RCC 7860 (cell line): ENCODE measurements at places on chromosomes 2 and 18.

GRCh38 chr2:128702616-128703015, 383.9 kb upstream of the HS6ST1 start:
- DNase-seq: no peak

GRCh38 chr2:102420290-102420689, 2.7 kb upstream of the IL18RAP start:
- DNase-seq: no peak

- no peak for DNase-seq
These were observed 40.7 kb downstream of the KLHL14 start for GRCh38 chr18:32732165-32732564.

- peak; percentile 27 for DNase-seq
These were observed 59.0 kb upstream of the LDLRAD4 start for GRCh38 chr18:13159579-13159978.

GRCh38 chr18:46289463-46289862, 185.3 kb downstream of the HAUS1 start:
- DNase-seq: no peak

DNA sequence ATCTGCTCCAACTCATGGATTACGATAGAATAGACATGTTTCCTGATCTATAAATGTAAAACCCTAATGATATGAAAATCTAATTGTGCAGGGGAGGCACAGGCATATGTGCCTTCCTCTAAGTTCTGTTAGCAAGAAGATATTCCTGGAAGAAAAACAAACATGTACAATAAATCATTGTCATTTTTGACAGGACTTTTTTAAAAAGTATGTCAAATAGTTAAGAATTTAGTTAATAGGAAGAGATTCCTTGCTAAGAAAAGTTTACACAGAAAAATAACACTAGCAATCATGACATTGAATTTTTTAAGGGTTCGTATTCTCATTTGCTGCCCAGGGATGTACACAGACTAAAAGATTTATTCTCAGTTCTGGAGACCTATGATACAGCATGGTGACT, 15.3 kb upstream of the CREB1 start:
- no peak for DNase-seq

GRCh38 chr2:17850151-17850550, 28.3 kb upstream of the KCNS3 start:
- DNase-seq: no peak

- DNase-seq: no peak
These were observed 77.8 kb upstream of the B3GNT2 start for GRCh38 chr2:62118160-62118559.

- DNase-seq: no peak
These were observed 336 bp downstream of the THNSL2 start for GRCh38 chr2:88170472-88170892.

DNA sequence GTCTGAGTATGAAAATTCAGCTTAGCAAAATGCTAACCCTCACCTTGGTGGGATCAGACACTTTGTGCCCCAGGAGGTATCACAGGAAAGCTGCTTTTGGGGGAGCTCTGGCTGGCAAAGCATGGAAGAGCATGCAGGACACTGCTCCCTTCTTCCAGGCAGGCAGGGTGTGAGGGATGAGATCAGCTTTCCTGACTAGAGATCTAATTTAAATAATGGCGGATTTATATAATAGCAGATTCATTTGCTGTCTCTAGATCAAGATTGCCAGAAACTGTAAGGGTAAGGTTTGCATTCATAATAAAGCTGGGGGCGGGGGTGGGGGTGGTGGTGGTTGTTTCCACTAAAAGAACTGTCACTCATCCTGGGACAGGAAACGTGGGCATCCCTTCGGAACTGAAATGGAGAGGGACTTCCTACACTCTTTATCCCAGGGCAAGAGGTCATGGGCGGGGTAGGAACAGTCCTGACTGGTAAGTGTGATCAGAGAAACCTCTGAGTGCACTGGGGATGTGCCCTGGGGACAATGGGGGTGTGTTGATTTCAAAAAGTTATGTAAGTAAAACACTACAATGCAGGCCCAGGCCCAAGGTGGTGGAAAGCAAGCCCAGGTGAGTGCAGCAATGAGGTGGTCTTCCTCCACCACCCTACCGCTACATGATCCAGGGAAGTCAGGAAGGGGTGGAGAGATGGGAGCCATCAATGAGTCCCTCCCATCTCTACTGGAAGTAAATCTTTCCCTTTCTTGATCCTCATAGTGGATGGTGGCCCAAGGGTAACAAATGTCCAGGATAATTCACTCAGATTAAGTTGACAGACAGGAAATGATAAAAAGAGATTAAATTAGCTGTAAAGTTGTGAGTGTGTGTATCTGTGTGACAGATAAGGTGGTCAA, 171.4 kb upstream of the SERPINE2 start:
- no peak for DNase-seq

DNA sequence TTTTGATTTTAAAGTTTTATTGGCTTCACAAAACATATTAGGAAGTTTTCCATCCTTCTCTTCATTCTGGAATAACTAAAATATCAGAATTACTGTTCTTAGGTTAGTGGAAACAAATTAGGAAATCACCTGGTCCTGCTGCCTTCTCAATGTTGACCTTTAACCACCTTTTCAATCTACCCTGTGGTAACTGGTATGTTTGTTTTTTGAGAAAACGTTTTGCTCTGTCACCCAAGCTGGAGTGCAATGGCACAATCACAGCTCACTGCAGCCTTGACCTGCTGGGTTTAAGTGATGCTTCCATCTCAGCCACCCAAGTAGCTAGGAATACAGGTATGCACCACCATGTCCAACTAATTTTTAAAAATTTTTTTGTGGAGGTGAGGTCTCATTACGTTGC, 28.4 kb downstream of the ACYP2 start:
- DNase-seq: no peak

DNA sequence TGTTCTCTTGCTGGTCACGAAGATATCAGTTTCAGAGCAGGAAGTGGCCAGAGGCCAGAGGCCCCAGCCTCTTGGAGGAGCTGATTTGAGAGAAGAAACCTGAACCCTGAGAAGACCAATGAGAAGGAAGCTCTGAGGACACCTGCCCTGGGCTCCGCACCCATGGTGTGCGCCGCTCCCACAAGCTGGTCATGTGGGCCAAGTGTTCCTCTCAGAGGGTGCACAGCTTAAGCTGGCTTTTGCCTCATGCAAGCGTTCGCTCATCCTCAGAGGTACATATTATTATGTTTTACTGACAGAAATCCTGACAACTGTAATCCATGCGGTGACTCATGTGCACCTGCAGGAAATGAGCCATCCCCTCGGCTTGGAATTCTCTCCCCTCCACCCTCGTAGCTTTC, 316.1 kb upstream of the MYT1L start:
- DNase-seq: peak; percentile 34

- DNase-seq: no peak
These were observed 55.4 kb downstream of the MALT1 start for GRCh38 chr18:58726671-58727070.

GRCh38 chr2:237310515-237311114, 103.3 kb downstream of the COL6A3 start:
- no peak for DNase-seq

- DNase-seq: no peak
These were observed 36.6 kb upstream of the CRACDL start for GRCh38 chr2:98972582-98973167.

DNA sequence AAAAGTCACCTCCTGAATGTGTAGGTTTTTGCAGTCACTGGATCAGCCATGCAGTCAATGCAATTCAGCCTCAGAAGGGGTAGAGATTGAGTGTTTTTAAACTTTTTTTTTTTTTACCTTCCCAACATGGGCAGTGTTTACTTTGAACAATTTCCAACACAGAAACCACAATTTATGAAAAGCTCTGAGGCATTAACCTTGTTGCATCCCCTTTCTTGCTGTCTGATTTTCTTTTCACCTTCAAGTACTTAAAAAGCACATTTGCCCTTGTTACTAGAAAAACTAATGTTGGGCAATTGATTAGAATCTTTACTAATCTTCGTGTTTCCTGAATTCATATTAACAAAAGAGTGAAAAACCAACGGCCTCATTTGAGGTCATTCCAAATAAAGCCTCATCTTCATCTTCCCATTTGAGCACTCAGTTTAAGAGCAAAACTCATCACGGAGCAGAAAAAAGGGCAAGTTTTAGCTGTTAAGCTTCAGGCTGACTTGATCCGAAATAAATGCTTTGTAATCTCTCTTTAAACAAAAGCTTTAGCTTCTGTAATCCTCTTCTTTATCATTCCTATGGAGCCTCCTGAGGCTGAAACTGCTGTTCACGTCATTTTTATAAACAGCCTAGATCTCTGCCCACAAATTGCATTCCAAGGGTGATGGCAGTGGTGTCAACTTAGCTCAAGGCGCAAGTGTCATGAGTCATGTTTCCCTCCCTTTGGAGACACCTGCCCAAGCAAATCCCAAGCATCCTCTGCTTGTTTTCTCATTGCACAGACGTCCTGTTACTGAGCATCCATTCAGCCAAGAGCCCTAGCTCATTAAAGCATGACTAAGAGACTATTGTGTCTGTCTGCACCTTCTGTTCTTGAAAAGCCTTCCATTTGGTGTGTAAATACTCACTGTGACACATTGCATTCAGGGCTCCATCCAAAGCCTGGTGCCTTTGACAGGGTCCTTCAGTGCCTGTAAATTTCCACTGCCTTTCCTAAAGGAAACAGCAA, 107.7 kb downstream of the HNMT start:
- peak; percentile 76 for DNase-seq

- no peak for DNase-seq
These were observed 1146.9 kb upstream of the NRXN1 start for GRCh38 chr2:52178845-52179244.

DNA sequence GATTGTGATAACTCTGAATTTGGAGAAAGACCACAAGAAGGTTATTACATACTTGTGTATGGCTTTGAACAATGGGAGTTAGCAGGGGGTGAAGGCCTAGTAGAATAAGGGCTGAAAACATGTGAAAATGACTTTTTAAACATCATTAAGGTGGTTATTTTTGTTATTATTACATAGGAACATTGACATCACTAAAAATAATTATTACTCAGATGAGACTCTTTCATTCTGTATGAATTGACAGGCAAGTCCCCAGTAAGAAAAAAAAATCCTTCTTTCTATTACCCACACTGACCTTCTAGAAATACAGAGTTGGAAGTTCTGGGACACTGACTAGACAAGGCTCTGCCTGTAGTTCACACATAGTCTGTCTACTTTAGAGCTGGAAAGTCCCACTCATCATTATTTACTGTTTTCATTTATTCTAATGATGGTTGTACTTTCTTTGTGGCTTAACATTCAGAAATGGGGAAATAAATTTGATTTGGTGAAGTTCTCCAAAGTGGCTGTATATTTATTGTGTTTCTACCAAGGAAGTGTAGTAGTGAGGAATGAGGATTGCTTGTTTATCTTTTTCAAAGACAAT, 219.6 kb upstream of the EPAS1 start:
- no peak for DNase-seq

DNA sequence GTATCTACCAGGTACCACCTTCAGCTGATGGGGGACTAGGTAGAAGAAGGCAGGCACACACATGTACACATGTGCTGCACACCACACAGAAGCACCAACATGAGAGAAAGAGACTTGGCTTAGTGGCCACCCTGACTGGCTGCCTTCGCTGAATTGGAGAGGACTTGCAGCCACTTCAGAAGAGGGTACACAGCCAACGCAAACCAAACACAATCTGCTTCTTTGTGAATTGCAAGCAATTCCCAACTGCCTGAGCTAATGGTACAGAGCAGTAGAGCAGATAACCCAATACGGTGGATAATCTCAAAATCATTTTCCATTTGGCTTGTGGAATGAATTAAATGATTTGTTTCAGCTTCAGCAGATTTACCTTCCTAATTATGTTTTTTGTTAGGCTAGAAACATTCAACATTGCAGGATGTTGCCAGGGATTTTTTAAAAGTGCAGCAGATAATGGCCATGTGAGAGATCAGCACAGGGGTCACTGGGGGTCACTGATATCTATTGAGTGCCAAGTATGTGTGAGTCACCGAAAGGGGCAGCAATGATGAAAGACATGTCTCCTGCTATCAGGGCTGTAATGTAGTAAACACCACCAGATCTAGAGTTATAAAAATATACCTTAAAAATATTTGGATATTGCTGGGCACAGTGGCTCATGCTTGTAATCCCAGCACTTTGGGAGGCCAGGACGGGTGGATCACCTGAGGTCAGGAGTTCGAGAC, 652.6 kb downstream of the BCL11A start:
- no peak for DNase-seq

GRCh38 chr2:120262150-120262549, 9.5 kb downstream of the RALB start:
- no peak for DNase-seq

DNA sequence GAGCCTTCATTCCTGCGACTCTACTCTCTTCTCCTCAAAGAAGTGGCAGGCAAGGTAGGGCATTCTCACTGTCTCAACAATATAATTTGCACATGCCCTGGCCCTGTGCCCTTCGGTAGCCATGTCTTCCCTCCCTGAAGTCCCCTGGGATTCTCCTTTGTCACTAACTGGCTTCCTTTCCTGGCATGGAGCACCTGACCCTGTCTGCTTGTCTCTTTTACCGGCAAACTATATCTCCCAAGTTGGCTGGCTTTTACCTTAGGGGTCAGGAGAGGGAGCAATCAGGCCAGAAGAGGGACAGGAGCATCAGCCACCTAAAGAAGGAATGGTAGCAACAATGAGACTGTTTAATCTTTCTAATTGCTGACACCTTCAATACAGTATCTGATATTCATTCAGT, 51.9 kb upstream of the RMDN2 start:
- DNase-seq: no peak

- DNase-seq: no peak
These were observed 232.1 kb downstream of the RBM43 start for GRCh38 chr2:151029406-151030157.

GRCh38 chr2:168819829-168820489, 17.5 kb downstream of the NOSTRIN start:
- no peak for DNase-seq

DNA sequence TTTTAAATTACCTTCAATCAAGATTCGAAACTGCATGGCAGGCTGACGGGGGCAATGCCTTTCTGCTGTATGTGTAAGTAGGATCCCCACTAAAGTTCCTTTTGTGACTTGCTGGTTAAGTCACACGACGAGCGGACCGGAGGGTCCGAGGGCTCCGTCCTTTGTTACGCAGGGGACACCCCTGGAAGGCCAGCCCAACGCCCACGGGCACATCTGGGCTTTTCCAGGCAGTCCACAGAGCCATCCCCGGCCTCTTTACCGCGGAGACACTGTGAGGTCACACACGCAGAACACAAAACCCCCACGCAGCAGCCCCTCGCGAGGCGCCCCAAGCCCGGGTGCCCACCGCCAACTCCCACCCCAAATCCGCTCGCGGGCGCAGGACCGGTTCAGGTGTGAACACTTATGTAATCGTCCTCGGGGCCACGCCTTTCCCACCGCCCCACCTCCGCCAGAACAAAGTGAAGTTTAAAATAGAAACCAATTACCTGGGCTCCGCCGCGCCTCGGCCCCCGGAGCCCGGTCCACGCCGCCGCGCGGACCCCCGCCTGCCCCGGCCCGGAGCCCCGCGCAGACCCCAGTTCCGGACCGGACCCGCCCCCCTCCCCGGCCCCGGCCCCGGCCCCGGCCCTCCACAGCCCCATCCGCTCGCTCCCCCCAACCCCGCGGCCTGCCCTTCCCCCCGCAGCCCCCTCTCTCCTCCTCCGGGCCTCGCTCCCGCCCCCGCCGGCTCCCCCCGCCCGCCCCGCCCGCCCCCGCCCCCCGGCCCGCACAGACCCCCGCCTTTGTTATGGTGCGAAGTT, 4.2 kb downstream of the ZNF516 start:
- no peak for DNase-seq
